ENCODE measurements at places on chromosomes 16 and 17. TPM values are rescaled to one million over a fixed set of nuclear protein-coding genes. Genes with fewer than 3 reads are reported as not detected.
A peak's percentile ranks its signal among the peaks of the same experiment; 100 is the strongest.

ST6GALNAC2 gene
- 3.0 TPM for total RNA-seq

CAVIN1 gene
- total RNA-seq = 733 TPM

DNA sequence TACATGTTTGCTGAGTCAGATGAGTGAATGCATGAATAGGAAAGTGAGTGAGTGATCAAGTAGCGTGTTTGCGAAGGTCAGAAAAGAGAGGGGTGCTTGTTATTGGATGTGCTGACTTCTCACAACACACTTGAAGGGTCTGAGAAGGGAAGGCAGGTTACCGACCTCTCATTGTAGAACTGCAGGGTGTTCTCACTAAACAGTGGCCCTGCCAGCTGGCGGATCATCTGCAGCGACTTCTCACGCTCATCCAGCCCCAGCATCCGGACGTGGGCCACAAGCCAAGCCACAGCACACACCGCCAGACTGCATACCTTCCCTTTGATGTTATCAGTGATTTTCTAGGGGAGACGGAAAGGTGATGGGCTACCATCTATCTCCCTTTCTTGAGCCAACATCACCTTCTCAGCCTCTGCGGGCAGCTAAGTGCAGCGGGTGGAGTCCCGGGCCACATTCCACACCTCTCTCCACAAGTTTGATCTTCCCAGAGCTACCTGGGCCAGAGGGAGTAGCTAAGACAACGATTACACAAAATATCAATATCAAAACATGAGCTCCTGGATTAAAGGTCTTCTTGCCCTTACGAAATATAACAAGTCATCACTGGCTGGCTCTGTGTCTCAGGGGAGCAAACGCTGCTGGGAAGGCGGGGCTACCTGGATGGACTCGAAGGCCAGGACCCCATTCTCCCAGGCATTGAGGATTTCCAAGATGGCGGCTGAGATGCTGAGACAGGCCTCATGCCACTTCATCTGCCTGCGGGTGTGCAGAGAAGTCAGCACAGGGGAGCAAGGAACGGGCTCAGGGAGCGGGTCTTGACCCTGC, 11.0 kb downstream of the CSF3 start:
- no peak for DNase-seq

GRCh38 chr17:80825471-80826345, 165.9 kb upstream of the CHMP6 start:
- DNase-seq = peak; percentile 60

GRCh38 chr17:60149691-60150582, at the start of gene CA4:
Gene CA4, plus strand, starts transcription at chr17:60149973. Its CDS starts 62 bp downstream, at chr17:60150035.
- no peak for DNase-seq

DNA sequence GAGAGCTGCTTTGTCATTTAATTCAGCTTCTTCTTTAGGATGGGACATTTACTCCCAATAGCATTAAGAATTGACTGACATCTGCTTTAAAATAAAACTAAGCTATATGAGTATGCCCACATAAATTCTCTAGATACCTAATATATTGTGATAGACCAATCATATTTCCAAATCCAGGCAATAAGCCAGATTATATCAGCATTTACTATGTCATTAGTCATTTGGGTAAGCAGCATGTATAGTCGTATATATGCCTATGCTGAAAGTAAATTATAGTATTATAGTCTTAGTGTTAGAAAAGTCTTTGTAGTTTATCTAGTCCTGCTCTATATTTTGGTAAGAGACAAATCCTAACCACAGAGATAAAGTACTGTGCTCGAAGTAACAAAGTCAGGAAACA, 958.1 kb downstream of the KCNJ2 start:
- DNase-seq = no peak

TMEM98 gene
- total RNA-seq = 27.5 TPM

DNA sequence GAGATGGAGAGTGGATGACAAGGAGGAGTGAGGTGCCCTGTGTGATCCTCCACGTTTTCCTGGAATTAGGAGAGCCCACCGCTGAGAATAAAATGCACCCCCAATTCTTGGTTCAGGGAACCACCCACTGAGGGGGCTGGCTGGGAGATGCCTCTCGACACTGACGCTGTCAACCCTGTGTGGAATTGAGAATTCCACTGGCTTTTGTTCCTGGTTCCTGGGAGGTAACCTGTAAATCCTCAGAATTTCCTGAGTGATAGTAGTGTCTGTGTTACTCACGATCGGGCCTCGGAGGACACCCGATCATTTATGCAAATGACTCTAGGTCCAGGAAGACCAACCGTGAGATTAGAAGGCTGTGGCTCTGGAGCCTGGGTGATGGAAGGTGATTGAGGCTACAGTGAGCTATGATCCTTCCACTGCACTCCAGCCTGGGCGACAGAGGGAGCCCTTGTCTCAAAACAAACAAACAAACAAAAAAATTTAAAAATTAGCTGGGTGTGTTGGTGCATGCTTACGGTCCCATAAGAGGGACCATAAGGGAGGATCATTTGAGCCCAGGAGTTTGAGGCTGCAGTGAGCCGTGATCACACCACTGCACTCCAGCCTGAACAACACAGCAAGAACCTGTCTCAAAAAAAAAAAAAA, 11.7 kb upstream of the PRPSAP1 start:
- DNase-seq = no peak

GRCh38 chr17:871751-872519, 89.8 kb downstream of the MRM3 start:
- no peak for DNase-seq

- no peak for DNase-seq
These were observed 22.5 kb downstream of the HEATR9 start for GRCh38 chr17:35846055-35846809.

DNA sequence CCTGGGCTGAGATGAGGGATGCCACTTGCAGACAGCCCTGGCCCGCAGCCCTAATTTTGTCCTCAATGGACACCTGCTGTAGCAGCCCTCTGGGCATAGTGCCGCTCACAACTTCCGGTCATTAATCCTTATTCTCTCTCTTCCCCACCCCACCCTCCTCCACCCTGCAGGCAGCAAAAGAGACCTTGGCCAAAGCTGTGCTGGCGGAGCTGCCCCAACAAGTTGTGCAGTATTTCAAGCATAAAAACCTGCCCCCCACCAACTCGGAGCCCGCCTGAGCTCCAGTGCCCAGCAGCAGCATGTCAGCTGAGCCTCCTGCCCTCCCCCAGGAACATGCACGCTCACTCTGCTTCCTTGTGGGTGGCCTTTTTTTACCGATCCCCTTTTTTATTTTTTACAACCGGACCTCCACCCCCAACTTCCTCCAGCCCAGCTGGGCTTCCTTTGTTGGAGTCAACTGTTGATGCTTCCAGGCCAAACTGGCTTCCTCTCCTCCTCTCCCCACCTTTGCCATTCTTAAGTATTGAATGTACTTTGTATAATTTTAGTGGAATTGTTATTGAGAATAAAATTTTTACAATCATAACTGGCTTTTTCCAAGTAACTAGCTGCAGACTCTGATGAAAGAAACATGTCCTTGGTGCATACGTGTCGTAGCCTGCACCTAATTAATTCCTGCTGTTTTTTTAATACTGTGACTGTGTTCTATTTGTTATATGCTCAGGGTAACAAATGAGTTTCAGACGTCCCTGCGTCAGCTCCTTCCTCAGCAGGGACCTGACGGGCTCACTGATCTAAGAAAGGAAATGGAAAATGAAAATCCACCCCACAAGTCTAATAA, 38.2 kb downstream of the PSME3IP1 start:
- peak; percentile 68 for DNase-seq

GRCh38 chr16:49560004-49560830, 186.6 kb downstream of the C16orf78 start:
- DNase-seq = peak; percentile 83

DNA sequence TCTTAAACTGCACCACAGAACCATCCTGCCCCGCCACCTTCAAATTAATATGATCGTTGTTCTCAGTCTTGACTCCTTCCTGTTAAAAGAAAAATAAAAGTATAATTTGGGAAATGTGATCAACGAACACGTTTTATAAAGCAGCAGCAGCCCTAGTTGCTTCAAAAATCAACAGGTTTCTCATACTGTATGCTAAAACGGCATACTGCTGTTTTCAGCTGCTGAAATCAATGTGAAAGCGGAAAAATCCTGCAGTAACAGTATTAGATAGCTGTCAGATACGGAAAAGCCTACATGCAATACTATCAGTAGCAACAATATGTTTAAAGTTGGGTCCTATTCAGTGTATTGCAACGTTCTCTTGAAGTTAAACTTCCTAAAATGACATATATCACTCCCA, 1.6 kb downstream of the SUMO2 start:
- no peak for DNase-seq

FOXL1 gene
- 8.9 TPM for total RNA-seq

PPP1R27 gene
- total RNA-seq = not detected

DNA sequence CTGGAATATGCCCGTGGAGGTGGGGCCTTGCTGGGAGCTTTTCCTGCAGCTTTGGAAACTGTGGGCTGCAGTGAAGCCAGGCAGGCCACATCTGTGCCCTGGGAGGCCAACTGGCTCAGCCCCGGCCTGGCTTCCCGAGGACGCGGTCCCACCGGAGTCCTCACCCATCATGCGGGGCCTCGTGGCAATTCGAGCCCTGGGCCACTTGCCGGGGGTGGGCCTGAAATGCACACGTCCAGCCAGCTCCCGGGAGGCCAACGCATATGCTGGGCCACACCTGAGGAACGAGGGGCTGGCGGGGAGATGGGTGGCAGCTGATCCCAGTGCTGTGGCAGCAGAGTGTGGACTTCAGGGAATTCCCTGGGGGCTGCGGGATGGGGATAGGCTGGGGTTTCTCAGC, 172.4 kb upstream of the GSE1 start:
- no peak for DNase-seq

PRSS8 gene
- not detected for total RNA-seq

GRCh38 chr17:44587339-44587738, 30.1 kb downstream of the FZD2 start:
- peak; percentile 88 for DNase-seq

- peak; percentile 58 for DNase-seq
These were observed 818.2 kb downstream of the KCNJ18 start for GRCh38 chr17:22510504-22510903.

GRCh38 chr17:80265205-80266068, 4.8 kb downstream of the RNF213 start:
- no peak for DNase-seq

GRCh38 chr16:630815-631405, at the start of gene WFIKKN1:
Gene WFIKKN1, plus strand, starts transcription at chr16:630985. Its CDS starts 269 bp downstream, at chr16:631254.
- DNase-seq = peak; percentile 85

CD19 gene
- 0.32 TPM for total RNA-seq

STX1B gene
- total RNA-seq = 1.1 TPM

DNA sequence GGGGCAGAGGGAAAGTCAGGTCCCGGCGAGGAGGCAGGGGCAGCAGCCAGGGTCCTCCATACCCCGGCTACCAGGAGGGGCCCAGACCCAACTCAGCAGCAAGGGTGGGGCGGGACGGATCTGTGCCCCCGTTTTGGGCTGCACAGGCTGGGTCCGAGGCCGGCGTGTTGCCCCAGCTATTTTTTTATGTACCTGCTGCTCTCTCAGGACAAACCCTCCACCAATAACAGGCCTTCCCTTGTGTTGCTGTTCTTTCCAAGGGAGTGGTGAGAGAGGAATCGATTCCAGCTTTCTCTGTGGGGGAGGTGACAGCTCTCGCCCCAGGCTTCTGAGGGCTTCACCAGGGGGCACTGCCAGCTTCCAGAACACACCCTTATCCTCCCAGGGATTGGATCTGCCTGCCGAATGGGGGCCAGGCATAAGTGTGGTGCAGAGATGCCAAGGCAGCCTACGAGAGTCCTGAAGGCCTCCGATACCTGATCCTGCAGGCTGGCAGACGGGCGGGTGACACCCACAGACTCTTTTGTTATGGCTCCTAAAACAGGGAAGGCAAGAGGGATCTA, 22.3 kb downstream of the RTN4RL1 start:
- no peak for DNase-seq

MVD gene
- 21.6 TPM for total RNA-seq

GRCh38 chr17:80388175-80388574, 26.8 kb upstream of the ENDOV start:
- no peak for DNase-seq

DNA sequence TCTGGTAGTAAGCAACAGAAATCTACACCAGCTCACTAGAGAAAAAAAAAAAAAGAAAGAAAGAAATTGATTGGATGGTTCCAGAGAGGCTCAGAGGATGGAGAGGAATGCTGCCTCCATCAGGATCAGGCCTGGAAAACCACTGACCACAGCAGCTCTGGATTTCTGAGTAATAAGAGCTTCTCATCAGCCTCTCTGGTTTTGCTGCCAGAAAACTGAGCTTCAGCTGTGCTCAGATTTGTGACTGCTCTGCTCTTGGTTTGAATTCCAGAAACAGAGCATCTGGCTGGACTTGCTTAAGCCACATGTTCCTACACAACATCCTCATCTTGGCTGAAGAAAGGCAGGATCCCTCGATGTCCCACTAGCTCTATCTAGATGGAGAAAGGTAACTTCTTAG, 25.9 kb downstream of the IRX6 start:
- DNase-seq = no peak

- no peak for DNase-seq
These were observed 104.9 kb downstream of the CEP112 start for GRCh38 chr17:66087073-66087472.
